Liver (tissue), 10 donors: ENCODE measurements at places on chromosomes 2 and 18. TPM values are rescaled to one million over a fixed set of nuclear protein-coding genes. Genes with fewer than 3 reads are reported as not detected.

- DNase-seq = no peak
Measured at GRCh38 chr2:66897181-66897580, 462.3 kb downstream of the MEIS1 start.

GRCh38 chr2:10343658-10344057 lies 41.0 kb downstream of the HPCAL1 start:
- DNase-seq = no peak

- no peak for DNase-seq
Measured at GRCh38 chr2:28437149-28437835, 44.6 kb downstream of the FOSL2 start.

GRCh38 chr2:119463990-119464389 lies 32.3 kb downstream of the TMEM37 start:
- no peak for DNase-seq

GRCh38 chr2:50674876-50675275 lies 357.1 kb downstream of the NRXN1 start:
- DNase-seq = no peak

GRCh38 chr18:48975817-48976649 lies 25.3 kb upstream of the SMAD7 start:
- peak; percentile 49 for DNase-seq

DNA sequence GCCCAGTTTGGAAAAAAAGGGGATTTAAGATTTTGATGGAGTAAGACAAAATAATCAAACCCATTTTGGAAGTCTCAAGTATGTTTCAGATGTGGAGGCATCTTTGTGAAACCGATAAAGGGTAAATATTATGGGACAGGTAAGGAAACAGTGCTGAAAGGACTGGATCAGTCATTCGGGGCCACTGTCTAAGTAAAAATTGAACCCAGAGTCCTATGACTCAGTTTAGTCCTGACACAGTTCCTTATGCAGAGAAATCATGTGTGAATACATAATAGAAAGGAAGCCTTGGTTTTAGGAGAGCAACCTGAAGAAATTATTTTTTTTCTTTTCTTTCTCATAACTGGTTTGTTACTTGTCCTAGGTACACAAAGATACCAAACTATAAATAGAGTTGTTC lies 15.4 kb upstream of the ZEB2 start:
- no peak for DNase-seq

DNA sequence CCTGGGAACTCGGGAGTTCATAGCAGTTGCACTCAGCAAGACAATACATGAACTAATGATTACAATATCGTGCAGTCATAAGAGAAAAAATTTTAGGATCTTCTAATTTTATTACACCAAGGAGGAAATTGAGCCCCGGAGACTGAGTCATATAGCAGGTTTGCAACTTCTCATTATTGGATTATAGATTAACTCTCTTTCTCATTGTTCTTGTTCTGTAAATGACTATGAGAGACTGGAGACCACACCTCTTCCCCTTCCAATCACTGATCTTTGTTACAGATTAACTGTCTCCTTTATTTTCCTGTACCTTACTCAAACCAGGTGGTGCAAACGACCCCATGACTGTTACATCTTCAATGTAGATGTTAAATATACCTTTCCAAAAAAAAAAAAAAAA lies 435.8 kb upstream of the DDX18 start:
- DNase-seq = no peak

DNA sequence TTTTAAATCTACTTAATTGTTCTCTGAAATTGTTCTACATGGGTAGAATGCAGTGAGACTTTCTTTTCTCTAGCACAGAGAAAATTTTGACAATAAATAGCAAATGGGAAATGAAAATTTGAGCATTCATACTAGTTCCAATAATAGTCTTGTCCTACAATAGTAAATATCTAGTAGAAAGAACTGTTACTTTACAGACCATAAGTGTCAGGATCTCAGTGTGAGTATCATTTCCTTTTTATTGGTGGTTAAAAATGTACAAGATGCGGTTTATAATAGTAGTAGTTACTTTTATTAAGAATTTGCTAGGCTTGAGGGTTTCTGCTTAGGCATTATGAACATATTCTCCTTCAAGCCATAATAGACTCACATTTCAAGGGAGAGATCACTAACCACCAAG lies 43.2 kb downstream of the KCNE4 start:
- no peak for DNase-seq

GRCh38 chr2:27189989-27190388 lies 21.9 kb upstream of the ATRAID start:
- DNase-seq = no peak

DNA sequence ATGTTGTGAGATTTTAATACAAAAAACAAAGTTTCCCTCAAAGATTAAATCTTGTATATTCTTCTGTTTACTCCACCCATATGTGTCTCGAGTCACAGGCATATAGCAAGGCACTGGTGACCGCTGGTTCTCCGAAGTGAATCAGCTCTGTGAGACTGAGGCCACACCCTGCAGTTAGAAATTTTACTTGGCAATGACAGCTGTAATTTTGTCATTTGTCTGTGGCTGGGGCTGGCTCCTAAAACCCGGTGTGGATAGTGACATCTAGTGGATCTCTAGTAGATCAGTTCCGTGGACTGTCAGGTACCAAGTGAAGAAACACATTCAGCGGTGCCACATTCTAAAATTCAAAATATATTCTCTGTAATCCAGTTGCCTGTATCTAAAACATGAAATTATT lies 278.0 kb downstream of the NEDD4L start:
- DNase-seq = no peak

DNA sequence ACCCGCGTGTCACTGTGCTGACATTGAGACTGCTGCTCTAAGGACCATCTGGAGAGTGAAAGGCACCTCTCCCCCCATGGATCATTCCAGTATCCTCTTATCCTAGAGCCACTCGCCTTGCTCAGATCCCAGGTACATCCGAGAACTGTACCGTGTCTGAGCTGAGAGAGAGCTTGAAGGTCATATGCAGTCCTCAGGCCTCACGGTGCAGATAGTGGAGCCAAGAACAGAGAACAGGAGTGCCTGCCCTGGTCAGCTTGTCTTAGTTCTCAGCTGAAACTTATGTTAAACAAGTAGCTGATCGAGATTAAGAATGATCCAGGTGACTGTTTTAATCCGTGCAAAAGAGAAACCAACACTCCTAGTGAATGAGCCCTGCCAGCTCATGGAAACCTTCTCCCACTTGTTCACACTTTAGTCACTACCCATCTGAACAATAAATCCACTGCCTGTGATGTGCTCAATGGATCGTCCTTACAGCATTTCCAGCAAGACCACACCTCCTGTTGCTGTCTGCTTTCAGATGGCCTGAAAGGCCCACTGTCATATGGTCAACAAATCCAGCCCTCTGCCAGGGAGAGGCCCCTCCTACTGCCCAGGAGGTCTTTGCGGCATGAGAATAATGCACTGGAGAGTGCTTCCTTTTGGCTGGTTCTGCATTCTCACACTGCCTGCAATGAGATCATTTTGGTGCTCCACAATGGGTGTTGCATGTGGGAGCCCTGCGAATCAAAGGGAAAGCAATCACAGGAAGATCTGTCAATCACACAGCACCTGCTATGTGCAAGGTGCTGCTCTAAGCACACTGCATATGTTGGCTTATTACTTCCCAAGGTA lies 43.7 kb upstream of the APCDD1 start:
- DNase-seq = no peak

GRCh38 chr2:151840216-151841046 lies 12.2 kb upstream of the ARL5A start:
- DNase-seq = no peak

BCL11A gene
- 0.43 TPM for polyA plus RNA-seq

GALNT5 gene
- polyA plus RNA-seq = 0.01 TPM

NDC80 gene
- polyA plus RNA-seq = 0.43 TPM

MORN2 gene
- 11.7 TPM for polyA plus RNA-seq

CPLX4 gene
- not detected for polyA plus RNA-seq

WNT10A gene
- polyA plus RNA-seq = 0.01 TPM

PIKFYVE gene
- polyA plus RNA-seq = 3.5 TPM

RALB gene
- 11.1 TPM for polyA plus RNA-seq

CREB1 gene
- polyA plus RNA-seq = 10.2 TPM
